CD4-positive, alpha-beta memory T cell (primary cell): ENCODE measurements at places on chromosomes 7 and 10. TPM values are rescaled to one million over a fixed set of nuclear protein-coding genes. Genes with fewer than 3 reads are reported as not detected.

The ITPRID1 gene
- polyA plus RNA-seq, result not detected

DNA sequence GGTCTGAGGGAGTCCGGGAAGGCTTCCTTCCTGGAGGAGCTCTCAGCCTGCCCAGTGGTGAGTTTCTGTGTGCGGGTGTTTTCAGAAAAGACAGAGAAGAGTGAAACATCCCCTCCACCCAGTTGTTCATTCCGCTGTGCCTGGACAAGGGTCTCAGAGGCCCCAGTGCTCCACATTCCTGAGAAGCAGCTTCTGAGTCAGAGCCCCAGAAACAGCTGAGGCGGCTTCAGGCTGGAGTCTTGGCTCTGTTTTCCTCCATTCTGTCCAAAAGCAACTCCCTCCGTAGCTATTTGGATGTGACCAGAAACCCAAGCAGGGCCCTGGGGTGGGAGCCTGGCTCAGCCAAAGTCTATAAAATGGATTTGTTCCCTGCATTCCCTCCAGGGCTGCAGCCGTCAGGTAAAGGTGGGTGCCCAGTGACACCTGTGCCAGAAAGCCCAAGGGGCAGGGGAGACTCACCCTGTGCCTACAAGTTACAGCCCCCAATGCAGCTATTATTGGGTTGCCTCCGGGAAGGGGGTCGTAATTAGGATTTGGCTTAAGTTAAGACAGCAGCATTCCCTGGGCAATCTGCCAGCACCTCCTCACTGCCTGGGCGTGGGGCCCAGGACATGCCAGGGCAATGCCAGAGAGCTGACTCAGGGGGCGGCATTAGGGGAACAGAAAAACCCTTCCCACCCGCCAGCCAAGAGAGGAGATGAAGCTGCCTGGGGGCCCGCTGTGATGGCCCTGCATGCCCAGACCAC, 13.1 kb upstream of the CAMK2G start:
- no peak for DNase-seq

DNA sequence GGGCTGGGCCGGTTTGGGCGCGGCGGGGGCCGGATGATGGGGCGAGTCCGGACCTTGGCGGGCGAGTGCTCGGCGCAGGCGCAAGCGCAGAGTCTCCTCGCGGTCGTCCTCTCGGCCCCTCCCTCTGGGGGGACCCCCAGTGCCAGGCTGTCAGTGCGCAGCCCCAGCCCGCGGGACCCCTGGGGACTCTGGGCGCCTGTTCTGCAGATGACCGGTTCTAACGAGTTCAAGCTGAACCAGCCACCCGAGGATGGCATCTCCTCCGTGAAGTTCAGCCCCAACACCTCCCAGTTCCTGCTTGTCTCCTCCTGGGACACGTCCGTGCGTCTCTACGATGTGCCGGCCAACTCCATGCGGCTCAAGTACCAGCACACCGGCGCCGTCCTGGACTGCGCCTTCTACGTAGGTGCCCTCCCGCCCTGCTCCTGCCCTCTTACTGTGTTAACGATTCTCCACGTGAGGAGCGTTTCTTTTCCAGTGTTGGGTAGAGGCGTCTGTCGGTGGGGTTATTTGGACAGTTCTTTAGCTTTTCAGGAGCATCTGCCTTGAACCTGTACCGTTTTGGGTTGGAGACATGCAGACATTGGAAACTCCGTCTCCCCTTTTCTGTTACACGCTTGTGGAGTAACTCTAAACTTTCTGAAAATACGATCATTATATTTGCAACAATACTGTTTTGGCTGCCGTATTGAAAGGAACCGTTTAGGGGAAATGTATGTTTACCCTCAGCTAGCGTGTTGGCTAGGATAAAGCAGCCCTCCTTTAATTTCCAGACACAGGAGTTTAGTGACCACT, 706 bp downstream of the BUB3 start:
- no peak for DNase-seq

- DNase-seq, result no peak
Observed at GRCh38 chr10:61951144-61951483, 49.6 kb downstream of the ARID5B start.

- no peak for DNase-seq
Observed at GRCh38 chr7:112145206-112145605, 61.0 kb downstream of the DOCK4 start.

DNA sequence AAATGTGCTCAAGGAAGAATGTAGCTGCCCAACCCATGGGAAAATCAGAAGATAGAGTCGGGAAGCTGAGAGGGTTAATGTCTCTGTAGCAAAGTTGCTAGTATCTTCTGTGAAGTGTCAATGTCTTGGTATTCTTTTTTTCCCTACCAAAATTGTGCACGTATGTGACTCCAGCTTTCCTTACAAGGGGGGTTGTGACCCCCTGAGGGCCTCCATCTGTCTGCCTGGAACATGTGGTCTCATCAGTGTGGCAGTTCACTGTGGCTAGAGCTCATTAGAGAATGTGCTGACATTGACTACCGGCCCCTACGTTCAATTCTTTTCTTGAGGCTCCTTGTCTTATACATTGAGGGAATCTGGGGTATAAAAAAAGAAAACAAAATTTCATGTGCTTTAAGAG, 725.2 kb upstream of the CELF2 start:
- DNase-seq, result no peak

DNA sequence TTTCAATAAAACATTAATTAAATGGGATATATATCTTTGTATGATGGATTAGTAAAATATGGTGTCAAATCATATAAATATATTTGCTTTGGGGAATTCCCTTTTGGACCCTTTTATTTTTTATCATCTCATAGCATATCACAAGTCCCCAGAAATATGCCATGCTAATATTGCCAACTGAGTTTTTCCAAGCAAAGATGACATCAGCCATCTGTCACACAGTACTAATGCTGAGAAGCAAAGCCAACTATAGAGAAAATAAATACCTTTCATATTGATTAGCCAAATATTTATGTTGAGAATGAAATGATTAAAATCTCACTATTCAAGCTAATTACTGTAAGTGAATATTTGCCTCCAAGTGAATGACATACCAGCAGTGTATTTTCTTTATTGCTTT, 575.3 kb downstream of the ETV1 start:
- no peak for DNase-seq
